ENCODE measurements at places on chromosomes 1 and 21. TPM values are rescaled to one million over a fixed set of nuclear protein-coding genes. Genes with fewer than 3 reads are reported as not detected.

- no peak for DNase-seq
Measured at GRCh38 chr1:199112365-199112764, 473.5 kb downstream of the PTPRC start.

GRCh38 chr1:74590288-74590687 is 77.9 kb upstream of the LRRC53 start:
- no peak for DNase-seq

Gene SYCP1
- not detected for total RNA-seq

Gene SPATA21
- not detected for total RNA-seq

Gene ICOSLG
- total RNA-seq = 40.5 TPM

Gene SH2D5
- total RNA-seq = not detected

- DNase-seq = no peak
Measured at GRCh38 chr21:9758888-9759287, 762.5 kb upstream of the TPTE start.

GRCh38 chr1:92211166-92211565 is 6.5 kb upstream of the C1orf146 start:
- DNase-seq = no peak

DNA sequence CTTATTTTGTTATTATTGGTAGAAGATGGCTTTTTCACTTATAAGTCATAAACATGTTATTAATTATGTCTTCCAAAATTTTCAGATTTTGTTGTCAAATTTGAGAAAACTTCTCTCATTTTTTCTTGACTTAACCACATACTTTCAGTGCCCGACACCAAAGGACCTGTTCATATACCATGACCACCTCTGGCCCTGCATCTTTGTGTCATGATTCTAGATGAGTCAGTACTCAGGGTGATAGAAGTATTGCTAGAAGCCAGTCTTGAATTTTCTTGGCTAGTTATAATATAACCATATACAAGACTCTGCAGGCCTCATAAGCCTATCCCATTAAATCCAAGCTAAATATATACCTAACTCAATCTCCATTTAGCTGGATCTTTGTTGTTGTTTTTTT is 35.4 kb upstream of the DPH5 start:
- DNase-seq = no peak

DNA sequence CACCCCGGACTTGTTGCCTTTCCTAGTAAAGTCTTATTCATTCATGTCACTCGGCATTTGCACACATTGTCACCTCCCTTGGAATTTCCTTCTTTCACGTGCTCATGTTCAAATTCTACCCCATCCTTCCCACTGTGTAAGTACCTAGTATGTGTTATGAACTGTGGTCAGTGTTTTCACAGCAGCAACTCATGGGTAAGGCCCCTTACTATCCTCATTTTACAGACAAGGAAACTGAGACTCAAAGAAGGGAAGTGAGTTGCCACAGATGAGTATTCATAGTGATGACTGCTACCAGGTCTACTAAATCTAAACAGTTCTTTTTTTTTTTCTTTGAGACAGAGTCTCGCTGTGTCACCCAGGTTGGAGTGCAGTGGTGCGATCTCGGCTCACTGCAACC is 10.5 kb downstream of the CITED4 start:
- no peak for DNase-seq

DNA sequence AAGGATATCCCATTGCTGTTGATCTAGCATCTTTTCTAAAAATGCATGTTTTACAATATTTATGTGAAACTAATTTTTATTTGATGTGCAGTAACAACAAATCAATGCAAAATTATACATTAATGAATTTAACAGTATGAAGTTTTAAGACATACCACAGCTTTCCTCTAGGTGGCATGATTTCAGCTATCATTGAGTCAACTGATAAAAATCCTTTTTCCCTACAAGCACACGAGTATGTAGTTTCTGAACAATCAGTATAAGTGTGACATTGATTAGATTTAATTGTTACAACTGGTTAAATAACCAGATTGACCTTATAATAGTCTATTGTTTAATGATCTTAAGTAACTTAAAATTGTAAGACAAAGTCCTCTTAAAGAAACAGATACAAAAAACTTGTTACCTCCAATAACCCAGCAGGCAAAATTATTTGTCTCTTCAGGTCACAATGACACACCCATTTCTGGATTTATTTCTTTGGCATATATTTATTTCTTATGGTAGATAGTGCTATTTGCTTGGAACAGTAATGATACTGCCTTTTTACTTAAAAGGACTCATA is 5.8 kb upstream of the TGFB2 start:
- DNase-seq = no peak

DNA sequence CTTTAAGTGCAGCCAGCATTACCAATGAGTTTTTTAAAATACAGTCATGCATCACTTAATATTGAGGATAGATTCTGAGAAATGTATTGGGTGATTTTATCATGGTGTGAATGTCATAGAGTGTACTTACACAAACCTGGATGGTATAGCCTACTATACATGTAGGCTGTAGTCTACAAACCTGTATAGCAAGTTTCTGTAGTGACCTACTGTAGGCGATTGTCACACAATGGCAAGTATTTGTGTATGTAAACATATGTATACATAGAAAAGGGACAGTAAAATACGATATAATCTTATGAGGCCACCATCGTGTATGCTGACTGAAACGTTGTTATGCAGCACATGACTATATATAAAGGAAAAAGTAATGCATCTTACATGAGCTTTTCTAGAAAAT is 48.2 kb downstream of the RPE65 start:
- no peak for DNase-seq

All from CD8-positive, alpha-beta T cell (primary cell).